ENCODE measurements at places on chromosomes 1 and 21. TPM values are rescaled to one million over a fixed set of nuclear protein-coding genes. Genes with fewer than 3 reads are reported as not detected.

DNA sequence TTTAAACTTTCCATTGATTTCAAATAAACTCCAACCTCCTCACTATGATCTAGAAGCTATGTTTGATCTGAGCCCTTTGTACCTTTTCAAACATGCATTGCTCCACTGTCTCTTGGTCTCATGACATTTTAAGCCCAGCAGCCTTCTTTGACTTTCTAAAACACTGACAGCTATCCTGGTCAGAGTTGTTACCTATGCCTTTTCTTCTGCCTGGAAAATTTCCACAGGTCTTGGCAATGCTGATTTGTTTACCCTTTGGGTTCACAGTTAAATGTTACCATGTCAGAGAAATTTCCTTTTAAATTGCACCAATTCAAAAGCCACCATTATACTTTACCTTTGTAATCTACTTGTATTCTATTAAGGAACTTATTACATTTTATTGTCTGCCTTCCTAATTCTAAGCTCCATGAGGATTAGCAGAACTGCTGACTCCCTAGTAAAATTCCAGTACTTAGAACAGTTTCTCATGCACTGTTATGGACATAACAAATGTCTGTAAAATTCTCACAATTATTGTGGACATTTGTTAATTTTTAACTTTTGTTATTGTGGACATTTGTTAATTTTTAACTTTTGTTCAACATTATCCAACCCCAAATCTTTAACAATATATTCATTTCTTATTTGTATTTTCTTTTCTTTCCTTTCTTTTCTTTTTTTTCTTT, 1064.4 kb downstream of the NCAM2 start:
- no peak for DNase-seq

DNA sequence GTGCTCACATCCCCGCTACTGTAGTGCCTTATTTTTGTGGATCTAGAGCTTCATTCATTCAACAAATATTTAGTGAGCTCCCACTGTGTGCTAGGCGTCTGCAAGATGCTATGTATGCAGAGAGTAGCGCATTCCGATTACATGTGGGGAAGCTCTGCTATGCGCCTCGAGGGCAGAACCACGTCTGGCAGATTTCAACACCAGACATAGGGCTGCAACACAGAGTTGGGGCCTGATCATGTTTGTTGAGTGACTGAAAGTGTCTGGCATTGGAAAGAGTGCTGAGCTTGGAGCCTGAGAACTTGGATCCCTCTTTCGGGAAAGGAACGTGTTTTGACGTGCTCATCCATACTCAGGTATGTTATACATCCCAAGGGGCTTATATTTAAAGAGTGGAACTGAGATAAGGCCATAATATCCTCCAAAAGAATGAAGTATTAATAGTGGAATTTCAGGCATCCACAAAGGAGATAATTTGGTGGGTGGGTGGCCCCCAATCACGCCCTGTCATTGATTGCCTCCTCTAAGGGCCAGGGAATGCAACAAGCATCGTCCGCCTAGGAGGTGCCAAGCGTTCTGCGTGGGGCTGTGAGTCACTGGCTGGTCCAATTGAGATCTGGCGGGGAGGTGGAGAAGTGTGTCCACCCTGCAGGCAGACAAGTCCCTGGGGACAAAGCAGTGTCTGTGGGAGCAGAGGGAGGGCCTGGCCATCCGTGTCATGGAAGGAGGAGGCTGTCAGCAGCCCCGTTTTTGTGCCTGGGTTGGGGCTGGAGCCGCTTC, 62.8 kb upstream of the ZBTB40 start:
- no peak for DNase-seq

GRCh38 chr1:95953015-95953414, 719.0 kb downstream of the RWDD3 start:
- DNase-seq, result no peak

GRCh38 chr1:109198043-109198695, 15.5 kb upstream of the SARS1 start:
- peak; percentile 38 for DNase-seq

- no peak for DNase-seq
These were observed 55.5 kb downstream of the SLC35F3 start for GRCh38 chr1:233959971-233960370.

DNA sequence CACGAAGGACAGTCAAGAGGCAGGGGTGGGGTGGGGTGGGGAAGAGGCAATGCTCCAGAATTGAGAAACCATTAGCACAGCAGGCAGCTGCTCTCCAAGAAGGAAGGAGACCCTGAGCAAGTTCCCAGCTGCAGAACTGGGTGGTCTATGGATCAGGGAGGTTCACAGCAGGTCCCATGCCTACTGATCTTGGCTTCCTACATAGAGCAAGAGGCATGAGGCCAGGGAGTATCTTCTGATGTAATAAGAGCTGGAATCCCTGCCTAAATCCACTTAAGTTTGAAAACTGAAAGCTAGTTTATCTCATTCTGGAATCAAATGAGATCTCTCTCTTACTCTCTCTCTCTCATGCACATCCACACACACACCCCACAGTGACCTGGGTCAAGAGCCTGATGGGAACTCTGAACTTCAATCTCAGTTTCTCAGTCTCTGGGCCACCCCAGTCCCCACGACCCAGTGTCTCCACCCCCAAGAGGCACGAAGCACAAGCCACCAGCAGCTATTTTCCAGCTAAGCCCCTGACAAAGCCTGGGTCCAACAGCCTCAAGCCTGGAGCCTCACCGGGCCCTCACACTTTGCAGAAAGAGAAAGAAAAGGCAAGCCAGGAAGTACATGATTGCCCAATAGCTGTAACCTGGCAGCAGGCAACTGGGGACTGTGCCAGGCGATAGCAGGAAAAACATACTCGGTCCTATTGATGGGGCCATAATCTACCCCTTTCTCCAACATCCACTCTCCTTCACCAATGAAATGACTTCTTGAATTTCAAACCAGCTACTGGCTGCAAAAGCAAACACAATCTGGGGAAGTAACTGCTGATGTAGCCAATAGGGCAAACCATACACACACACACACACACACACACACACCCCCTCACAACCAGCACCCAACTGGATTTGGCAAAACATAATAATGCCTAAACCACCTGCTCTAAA, 2.2 kb downstream of the NUAK2 start:
- DNase-seq, result peak; percentile 52

DNA sequence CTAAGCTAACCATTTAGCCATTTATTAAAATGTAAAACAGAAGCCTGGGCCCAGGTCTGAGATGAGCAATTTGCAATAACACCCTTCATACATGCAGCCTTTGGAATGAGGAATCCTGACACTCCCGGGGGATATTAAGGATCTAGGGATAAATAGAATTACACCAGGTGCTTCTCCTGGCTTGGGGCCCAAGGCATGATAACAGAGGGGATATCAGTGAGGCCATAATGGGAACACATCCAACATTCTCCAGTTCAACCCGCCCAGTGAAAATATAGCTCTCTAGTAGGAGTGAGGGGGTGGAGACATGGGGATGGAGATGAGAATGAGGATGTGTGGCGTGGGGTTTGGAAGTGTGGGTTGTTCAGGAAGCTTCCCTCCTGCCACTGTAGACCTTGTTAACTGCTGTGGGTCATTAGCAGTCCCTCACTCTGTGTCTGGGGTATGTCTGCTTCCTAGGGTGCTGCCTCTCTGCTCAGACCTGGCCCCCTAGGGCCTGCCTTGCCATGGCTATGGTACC, 57.9 kb upstream of the KANK4 start:
- DNase-seq, result no peak

- DNase-seq, result no peak
These were observed 41.9 kb downstream of the CEP170 start for GRCh38 chr1:243213045-243213787.

DNA sequence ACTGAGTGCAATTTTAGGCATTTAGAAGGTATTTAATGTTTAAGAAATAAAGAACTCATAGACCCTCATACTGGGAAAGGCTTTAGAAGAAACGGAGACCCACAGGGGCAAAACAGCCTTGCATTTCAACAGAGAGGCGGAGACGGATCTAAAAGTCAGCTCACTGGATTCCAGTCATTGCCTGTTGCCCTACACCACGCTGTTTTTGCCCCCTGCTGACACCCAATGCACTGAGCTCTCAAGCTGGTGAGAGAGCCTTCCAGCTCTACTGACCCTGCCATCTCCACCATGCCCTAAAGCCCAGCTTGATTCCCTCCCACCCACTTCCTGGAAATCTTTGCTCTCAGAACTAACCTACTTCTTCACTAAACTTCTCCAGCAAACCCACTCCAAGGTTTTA, 7.2 kb upstream of the TRAF3IP3 start:
- DNase-seq, result no peak

- peak; percentile 78 for DNase-seq
These were observed 336.4 kb downstream of the CAMTA1 start for GRCh38 chr1:7121622-7121988.

GRCh38 chr21:33232291-33233034, 2.7 kb downstream of the IFNAR2 start:
- no peak for DNase-seq

GRCh38 chr1:45134461-45134873, 71.9 kb downstream of the ZSWIM5 start:
- DNase-seq, result no peak

- no peak for DNase-seq
These were observed 479.5 kb downstream of the PLPP3 start for GRCh38 chr1:56099766-56100265.

DNA sequence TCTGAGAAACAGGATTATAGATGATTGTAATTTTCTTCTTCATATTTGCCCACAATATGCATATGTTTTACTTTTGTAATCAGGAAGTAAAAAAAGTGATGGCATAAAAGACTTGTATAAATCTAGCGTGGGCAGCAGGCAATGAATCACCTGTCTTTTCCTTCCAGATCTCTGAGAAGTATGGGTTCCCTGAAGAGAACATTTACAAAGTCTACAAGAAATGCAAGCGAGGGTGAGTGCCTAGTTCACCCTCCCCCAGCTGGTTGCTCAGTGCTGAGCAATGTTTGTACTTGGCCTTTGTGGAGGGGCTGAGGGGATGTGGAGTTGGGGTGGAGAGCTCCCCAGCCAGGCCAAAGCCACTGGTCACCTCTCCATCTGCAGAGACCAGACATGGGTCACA, 30.7 kb downstream of the GRHL3 start:
- no peak for DNase-seq

- peak; percentile 7 for DNase-seq
These were observed 183.6 kb downstream of the TTLL7 start for GRCh38 chr1:83815330-83815729.

DNA sequence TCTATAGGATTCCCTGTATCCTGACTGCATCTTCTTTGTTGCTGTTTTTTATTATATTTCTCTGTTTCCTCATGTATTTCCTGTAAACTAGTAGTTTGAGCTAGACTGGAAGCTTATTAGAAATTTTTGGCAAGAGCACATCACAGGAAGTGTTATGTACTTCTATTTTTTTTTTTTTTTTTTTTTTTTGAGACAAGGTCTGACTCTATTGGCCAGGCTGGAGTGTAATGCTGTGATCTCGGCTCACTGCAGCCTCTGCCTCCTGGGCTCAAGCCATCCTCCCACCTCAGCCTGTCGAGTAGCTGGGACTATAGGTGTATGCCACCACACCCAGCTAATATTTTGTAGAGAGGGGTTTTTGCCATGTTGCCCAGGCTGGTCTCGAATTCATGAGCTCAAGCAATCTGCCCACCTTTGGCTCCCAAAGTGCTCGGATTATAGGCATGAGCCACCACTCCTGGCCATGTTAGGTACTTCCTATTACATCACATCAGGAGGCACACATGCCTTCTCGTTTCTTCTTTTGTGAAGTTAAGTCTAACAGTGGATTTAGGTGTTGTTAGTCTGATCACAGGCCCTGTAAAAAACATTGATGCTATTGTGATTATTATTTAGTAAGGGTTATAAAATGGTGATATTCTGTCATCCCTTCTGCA, 12.5 kb downstream of the C1orf21 start:
- DNase-seq, result no peak

GRCh38 chr1:56557746-56558145, 21.6 kb downstream of the PLPP3 start:
- no peak for DNase-seq

GRCh38 chr1:244710474-244711062, 57.6 kb downstream of the DESI2 start:
- DNase-seq, result no peak

GRCh38 chr21:45509566-45510465, 32.4 kb downstream of the SLC19A1 start:
- DNase-seq, result peak; percentile 15

GRCh38 chr1:241838897-241839296, 9.1 kb upstream of the EXO1 start:
- DNase-seq, result no peak

GRCh38 chr1:65395887-65396612, 24.4 kb upstream of the LEPR start:
- DNase-seq, result no peak

GRCh38 chr1:229135773-229136172, 135.1 kb upstream of the RAB4A start:
- DNase-seq, result no peak

- no peak for DNase-seq
These were observed 43.1 kb downstream of the RASSF5 start for GRCh38 chr1:206550446-206550845.

DNA sequence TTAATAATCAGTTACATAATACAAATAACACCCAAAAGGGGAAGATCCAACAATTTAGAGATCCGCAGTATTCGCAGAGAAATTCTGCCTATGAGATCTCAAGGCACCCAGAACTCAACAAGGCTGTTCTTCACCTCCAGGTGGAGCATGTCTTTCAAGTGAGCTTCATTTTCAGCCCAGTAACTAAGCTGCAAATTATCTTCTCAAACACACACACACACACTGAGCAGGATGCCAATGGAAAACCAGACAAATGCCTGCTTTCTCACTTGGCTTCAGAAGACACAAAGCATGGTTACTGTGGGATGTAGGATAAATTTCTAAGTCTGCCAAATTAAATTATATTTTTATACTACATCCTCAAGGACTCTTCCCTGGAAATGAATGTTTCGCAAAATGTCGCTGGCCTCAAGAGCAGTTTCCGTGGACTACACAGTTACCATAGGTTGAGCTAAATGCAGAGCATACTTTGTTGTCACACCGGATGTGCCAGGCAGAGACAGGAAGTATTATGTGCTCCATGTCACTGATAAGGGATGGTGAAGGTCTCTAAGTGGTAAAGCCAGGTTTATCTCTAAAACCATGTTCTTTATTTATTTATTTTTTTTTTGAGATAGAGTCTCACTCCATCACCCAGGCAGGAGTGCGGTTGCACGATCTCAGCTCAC, 30.3 kb downstream of the UBR4 start:
- DNase-seq, result no peak

The PROK1 gene
- not detected for total RNA-seq

The XCL2 gene
- total RNA-seq, result not detected

The TRNP1 gene
- total RNA-seq, result 11.9 TPM

The INAVA gene
- total RNA-seq, result not detected

The HPDL gene
- total RNA-seq, result 0.17 TPM

The LRRC39 gene
- total RNA-seq, result 110 TPM

The ITGB2 gene
- total RNA-seq, result 6.3 TPM

The A3GALT2 gene
- not detected for total RNA-seq

The PRRX1 gene
- total RNA-seq, result 35.4 TPM

The LYPLAL1 gene
- 148 TPM for total RNA-seq

The ELAPOR1 gene
- total RNA-seq, result 0.20 TPM

The KCNQ4 gene
- total RNA-seq, result 1.9 TPM

The ITLN2 gene
- total RNA-seq, result not detected
